ENCODE measurements at places on chromosomes 5 and 9. TPM values are rescaled to one million over a fixed set of nuclear protein-coding genes. Genes with fewer than 3 reads are reported as not detected.
A peak's percentile ranks its signal among the peaks of the same experiment; 100 is the strongest.

GRCh38 chr5:151144275-151144674 lies 13.3 kb downstream of the ANXA6 start:
- DNase-seq: no peak

- no peak for DNase-seq
Measured at GRCh38 chr9:127255692-127256091, 8.9 kb upstream of the GARNL3 start.

DNA sequence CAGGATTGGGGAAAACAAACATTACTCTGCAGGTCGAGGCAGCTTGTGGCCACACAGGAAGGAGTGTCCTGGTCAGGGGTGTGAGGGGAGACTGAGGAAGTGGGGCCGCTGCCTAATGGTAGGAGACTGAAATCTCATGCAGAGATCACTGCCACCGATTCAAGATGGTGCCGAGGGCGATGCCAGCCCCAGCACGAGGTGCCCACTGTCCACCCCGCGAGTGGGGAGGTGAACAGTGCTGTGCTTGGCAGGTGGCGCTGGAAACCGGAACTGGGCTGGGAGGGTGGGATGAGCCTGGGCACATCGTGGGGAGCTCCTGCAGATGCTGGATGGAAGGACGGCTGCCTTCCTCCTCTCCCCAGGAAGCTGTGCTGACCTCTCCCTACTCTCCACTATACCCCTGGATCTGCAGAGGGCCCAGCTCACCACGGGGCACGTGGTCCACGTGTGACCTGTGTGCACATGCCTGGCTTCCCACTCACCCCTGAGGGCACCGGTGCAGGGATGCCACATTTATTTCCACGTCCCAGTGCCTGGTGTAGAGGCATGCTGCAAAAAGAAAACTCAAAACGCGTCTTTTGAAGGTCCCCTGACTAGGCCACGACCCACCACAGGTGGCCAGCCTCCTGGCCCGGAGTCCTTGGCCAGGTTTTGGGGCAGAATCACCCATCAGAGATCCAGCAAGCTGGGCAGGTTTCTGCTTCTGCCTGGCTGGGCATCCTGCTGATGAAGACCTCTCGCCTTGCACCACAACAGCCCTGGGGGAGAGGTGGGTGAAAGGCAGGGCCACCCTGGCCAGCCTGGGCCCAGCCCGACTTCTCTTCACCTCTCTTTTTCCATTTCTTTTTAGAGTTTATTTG lies 71.7 kb upstream of the FCN1 start:
- no peak for DNase-seq

CCNB1 gene
- total RNA-seq: 8.1 TPM

GRCh38 chr5:151255621-151256286 lies 2.8 kb downstream of the GM2A start:
- DNase-seq: no peak

DNA sequence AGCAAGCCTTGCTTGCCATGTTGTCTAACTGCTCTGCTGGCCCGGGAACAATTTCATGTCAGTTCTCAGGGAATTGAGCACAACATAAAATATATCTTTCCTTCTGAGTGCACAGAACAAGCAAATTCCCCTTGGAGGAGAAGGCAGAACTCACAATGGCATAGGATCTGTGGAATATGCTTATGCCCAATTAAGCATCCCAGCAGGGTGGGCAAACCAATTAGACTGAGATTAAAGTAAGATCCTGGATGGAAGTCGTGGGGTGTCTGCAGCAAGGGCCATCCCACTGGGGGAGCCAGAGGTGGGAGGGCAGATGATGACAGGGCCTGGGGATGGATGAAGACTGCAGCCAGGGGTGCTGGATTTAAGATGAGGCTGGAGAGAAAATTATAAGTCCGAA lies 114.1 kb downstream of the BRINP1 start:
- DNase-seq: no peak

DNA sequence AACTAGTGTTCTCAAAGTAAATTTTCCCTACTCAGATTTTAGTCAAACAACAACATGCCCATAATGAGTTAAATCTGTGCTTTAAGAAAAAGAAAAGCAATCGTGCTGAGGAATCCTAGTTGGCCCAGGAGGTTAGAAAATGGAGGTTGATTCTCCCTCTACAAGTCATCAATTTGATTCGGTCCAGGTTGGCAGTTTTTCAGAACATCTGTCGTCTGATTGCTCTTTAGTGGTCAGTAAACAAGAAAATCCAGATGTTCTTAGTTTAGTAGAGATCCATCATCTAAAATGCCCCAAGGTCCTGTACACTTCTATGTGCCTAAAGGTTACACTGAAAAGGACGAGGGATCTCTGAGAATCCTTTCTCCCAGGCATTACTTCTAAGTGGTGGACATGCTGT lies 659.2 kb downstream of the MTRR start:
- DNase-seq: no peak

FCN2 gene
- 2.6 TPM for total RNA-seq

DNA sequence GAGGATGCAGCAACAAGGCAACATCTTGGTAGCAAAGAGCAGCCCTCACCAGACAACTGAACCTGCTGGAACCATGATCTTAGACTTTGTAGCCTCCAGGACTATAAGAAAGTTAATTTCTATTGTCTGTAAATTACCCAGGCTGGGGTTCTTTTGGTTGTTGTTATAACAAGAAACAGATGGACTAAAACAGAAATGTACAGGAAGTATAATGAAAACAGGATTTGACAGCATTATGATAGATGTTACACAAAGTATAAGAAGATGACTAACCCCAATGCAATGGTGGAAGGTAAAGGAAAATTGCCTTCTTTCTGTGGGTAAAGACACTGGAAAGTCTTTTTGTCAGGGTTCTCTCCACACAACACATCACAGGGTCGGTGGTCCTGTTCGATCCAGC lies 204.2 kb downstream of the SGCD start:
- DNase-seq: no peak

HOMER1 gene
- total RNA-seq: 6.0 TPM

CCL28 gene
- 32.3 TPM for total RNA-seq

DNA sequence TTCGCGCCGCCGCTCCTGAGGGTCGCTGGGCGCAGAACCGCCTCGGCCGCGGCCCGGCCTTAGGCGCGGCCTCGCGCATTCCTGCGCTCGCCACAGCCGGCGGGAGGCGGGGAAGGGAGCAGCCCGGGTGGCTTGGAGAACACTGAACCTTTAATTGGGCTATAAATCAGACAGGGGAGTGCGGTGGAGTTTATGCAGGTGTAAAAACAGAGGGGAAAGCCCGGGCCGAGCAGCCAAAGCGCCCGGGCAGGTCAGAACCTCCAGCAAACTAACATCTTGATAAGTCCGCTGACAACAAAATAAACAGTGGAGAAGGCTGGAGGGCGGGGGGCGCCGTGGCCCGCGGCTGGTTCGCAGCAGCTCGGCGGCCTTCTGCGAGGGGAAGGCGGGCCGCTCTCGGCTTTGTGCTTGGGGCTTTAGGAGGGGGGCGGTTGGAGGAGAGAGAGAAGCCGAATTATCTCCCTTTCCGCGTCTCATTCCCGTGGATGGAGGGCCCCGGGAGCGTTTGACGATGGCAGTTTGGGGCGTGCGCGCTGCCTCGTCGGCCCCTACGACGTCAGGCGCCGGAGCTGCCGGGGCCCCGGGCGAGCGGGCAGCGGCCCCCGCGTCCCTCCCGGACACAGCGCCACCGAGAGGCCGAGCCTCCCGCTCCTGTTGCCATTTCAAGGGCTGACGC lies 11.3 kb downstream of the FOXD1 start:
- no peak for DNase-seq

DNA sequence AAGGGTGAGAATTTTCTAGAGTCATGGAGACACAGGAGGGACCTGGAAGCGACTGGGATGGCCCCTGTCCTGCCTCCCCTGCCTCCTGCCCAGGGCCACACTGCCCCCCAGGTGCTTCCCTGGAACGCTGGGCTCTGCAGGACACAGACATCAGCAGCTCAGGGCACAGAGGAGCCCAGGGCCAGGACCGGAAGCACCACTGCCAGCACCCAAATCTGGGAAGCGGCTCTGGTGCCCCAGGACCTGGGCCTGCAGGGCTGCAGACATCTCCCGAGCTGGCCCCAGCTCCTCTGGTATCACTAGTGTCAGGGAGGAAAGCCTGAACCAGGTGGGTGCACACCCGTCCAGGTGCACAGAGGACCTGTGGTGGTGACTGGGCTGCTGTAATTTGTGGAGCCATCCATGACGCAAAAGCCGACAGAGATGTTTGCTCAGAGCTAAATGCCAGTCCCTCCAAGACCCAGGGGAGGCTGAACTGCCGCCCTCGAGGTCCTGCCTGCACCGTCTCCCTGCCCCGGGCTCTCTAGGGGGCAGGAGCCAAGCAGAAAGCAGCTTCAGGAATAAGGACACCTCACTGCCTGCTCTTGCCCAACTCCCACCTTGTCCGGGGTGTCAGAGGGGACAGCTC lies 46.0 kb upstream of the SIMC1 start:
- DNase-seq: no peak

- no peak for DNase-seq
Measured at GRCh38 chr5:52893105-52893504, 96.0 kb upstream of the ITGA2 start.

DNA sequence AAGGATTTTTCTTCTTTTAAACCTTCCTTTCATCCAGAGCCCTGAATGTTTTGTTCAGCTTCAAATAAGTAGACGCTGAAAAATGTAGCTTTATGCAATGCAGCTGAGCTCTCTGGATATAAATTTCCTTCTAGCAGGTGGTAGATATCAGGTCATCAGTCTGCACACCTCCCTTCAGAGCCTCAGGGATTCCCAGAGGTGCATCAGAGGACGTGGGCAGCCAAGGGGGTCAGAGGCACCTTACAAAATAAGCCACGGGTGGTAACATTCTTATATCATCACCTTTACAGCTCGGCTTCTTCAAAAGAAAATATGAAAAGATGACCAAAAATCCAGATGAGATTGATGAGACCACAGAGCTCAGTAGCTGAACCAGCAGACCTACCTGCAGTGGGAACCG lies 19.3 kb downstream of the MOCS2 start:
- DNase-seq: no peak

DNA sequence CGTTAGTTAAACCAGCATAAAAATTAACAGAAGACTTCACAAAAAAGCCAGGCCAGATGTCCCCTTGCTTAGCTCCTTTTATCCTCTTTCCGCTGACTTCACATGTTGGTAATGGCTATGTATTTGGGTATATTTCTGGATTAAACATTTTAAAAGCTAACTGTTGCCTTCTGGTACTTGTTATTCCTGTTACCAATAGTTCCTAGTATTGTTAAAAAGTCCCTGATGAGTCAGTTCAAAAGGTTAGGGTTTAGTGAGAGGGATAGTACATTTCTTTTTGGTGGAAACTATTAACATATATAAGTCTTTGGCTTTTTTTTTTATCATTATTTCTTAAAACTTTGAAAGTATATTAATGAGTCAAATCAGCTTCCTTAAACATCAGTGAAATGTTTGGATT lies 103.2 kb upstream of the ELL2 start:
- DNase-seq: no peak

- peak; percentile 44 for DNase-seq
Measured at GRCh38 chr5:13866792-13867191, 77.7 kb downstream of the DNAH5 start.

MEF2C gene
- total RNA-seq: 56.9 TPM

DNA sequence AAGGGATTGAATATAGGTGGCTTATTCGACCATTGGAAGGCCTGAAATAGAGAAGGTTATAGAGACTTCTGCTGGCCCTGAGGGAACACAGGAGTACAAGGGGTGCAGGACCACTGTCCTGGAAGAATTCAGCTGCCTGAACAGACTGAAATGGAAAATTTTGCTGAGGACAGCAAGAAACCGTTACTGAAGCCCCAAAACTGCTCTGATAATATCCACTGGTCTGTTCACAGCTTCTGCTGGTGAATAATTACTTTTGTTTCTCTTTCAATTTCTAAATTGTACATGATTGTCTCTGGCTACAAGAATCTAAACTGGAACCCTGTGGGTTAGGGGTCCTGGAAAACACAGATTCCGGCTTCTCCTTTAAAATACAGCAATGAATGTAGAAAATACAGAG lies 218.5 kb upstream of the CDH12 start:
- no peak for DNase-seq

GRCh38 chr5:149610589-149611255 lies 29.4 kb downstream of the ARHGEF37 start:
- no peak for DNase-seq

PCDHB2 gene
- 3.6 TPM for total RNA-seq

GRCh38 chr9:5188060-5188984 lies 2.9 kb upstream of the INSL6 start:
- no peak for DNase-seq

IL9 gene
- not detected for total RNA-seq

DNA sequence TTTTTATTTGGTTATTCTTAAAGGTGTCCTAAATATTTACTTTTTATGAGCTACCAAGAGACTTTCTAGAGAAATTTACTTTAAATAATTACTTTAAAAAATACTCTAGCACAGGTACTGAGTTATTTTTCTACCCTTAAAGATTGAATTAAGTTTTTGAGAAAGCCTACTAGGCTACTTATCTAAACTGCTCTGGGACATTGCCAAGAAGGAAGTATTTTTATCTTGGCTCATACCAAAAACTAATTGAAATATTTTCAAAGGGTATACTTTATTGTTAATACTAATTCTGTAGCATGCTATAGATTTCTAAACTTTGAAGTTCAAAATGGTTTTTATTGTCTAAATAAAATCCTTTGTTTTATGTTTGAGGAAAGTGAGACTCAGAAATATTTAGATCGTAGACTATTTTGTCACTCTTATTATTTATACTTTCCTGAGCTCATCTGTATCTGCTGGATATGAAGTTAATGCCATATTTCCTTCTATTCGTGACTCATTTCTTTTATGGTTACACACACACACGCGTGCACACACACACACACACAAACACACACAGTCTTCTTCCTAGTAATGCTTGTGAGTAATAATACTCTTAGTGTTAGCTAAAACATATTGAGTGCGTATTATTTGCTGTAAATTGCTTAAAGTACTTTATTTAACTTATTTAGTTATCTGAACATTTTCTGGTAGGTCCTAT lies 89.5 kb downstream of the MAN2A1 start:
- no peak for DNase-seq

GRCh38 chr9:88056876-88057275 lies 81.4 kb downstream of the SPATA31C2 start:
- DNase-seq: no peak
